ENCODE measurements at places on chromosomes 12 and 14.

GRCh38 chr14:85963486-85963885 is 433.5 kb downstream of the FLRT2 start:
- no peak overlapping the region for H3K27ac ChIP-seq
- H3K36me3 ChIP-seq: no peaks in the 10 kb centered on the region
- H3K4me1 ChIP-seq: 0 out of 2 replicates have a peak, but pooled peaks cover 3% of the 10 kb centered on the region
- no peak for DNase-seq
- H3K4me3 ChIP-seq: no peak overlapping the region

DNA sequence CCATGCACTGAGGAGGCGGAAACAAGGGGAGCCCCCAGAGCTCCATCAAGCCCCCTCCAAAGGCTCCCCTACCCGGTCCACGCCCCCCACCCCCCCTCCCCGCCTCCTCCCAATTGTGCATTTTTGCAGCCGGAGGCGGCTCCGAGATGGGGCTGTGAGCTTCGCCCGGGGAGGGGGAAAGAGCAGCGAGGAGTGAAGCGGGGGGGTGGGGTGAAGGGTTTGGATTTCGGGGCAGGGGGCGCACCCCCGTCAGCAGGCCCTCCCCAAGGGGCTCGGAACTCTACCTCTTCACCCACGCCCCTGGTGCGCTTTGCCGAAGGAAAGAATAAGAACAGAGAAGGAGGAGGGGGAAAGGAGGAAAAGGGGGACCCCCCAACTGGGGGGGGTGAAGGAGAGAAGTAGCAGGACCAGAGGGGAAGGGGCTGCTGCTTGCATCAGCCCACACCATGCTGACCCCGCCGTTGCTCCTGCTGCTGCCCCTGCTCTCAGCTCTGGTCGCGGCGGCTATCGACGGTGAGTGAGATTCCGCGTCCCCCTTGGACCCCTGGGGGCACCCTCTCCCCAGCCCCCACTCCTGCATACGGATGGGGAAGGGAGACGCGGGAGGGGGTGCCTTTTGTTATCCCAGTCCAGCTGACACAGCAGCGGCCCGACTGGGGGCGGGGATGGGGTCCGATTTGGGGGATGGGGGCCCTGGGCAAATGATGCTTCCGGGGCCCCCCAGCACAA is 400 bp downstream of the LRP1 start:
- peak overlapping the region; percentile 85 for H3K4me3 ChIP-seq
- DNase-seq: peak; percentile 65
- H3K4me1 ChIP-seq: peaks cover 57% of the 10 kb centered on the region
- peak overlapping the region; percentile 20 for H3K27ac ChIP-seq
- peaks cover 6% of the 10 kb centered on the region for H3K27me3 ChIP-seq

- no peak overlapping the region for H3K4me3 ChIP-seq
- no peaks in the 10 kb centered on the region for H3K36me3 ChIP-seq
- no peaks in the 10 kb centered on the region for H3K27me3 ChIP-seq
These were observed 25.0 kb downstream of the VCPKMT start for GRCh38 chr14:50091240-50091913.

- H3K27me3 ChIP-seq: no peaks in the 10 kb centered on the region
- peaks cover 3% of the 10 kb centered on the region for H3K4me1 ChIP-seq
- no peak for DNase-seq
- no peak overlapping the region for H3K27ac ChIP-seq
- H3K36me3 ChIP-seq: peaks cover 22% of the 10 kb centered on the region
These were observed 53.2 kb downstream of the DACT1 start for GRCh38 chr14:58690801-58691516.

DNA sequence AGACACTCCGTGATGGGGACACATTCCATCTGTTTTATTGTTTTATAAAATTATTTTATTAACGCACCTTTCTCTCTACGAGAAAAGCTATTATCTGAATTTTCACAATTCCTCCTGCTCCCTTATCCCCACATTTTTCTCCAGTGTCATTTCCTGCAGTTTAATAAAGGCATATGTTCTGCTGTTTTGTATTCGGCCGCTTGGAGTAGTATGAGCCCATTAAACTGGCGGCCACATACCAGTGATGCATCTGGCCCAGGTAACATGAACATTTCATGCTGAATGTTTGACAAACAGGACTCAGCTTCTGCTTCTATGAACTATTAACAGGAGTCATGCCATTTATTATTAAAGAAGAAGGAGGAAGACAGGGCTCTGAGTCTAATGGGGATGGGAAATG is 511.0 kb downstream of the TMEM121 start:
- H3K4me3 ChIP-seq: no peak overlapping the region
- no peak overlapping the region for H3K27ac ChIP-seq
- peaks cover 81% of the 10 kb centered on the region for H3K36me3 ChIP-seq
- H3K27me3 ChIP-seq: peaks cover 3% of the 10 kb centered on the region
- no peak for DNase-seq

- no peak overlapping the region for H3K4me3 ChIP-seq
- DNase-seq: no peak
- H3K27me3 ChIP-seq: peaks cover 15% of the 10 kb centered on the region
- H3K36me3 ChIP-seq: peaks cover 7% of the 10 kb centered on the region
These were observed 2.8 kb downstream of the FAM234B start for GRCh38 chr12:13046964-13047363.

- H3K27me3 ChIP-seq: no peaks in the 10 kb centered on the region
- H3K4me3 ChIP-seq: no peak overlapping the region
- no peaks in the 10 kb centered on the region for H3K36me3 ChIP-seq
- H3K4me1 ChIP-seq: peaks cover 3% of the 10 kb centered on the region
- H3K27ac ChIP-seq: no peak overlapping the region
These were observed 423.7 kb downstream of the TMTC2 start for GRCh38 chr12:83110424-83110823.

GRCh38 chr12:68623984-68624383 is 13.3 kb downstream of the RAP1B start:
- H3K27me3 ChIP-seq: no peaks in the 10 kb centered on the region
- no peak overlapping the region for H3K4me3 ChIP-seq
- peaks cover 37% of the 10 kb centered on the region for H3K36me3 ChIP-seq

DNA sequence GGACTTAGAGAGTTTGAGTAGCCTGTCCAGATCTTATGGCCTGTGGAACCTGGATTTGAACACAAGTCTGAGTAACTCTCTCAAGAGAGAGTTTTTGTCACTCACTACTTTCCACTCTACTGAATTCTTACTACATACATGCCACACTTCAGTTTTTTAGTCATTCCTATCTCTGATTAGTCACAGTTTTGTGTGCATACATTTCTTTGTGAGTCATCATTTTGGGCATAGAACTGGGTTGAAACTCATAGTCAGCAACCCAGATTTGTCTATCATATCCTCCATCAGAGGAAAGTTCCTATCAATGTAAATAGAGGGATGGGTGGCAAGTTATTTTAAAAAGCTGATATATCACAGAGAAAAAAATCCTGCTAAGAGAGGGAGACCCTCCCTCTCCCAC is 42.9 kb downstream of the FLRT2 start:
- no peak overlapping the region for H3K4me3 ChIP-seq
- H3K36me3 ChIP-seq: no peaks in the 10 kb centered on the region
- no peak overlapping the region for H3K27ac ChIP-seq

GRCh38 chr14:94407906-94408305 is 19.5 kb upstream of the SERPINA1 start:
- peaks cover 4% of the 10 kb centered on the region for H3K36me3 ChIP-seq
- H3K27me3 ChIP-seq: no peaks in the 10 kb centered on the region
- H3K27ac ChIP-seq: no peak overlapping the region
- DNase-seq: no peak
- peaks cover 23% of the 10 kb centered on the region for H3K4me1 ChIP-seq

DNA sequence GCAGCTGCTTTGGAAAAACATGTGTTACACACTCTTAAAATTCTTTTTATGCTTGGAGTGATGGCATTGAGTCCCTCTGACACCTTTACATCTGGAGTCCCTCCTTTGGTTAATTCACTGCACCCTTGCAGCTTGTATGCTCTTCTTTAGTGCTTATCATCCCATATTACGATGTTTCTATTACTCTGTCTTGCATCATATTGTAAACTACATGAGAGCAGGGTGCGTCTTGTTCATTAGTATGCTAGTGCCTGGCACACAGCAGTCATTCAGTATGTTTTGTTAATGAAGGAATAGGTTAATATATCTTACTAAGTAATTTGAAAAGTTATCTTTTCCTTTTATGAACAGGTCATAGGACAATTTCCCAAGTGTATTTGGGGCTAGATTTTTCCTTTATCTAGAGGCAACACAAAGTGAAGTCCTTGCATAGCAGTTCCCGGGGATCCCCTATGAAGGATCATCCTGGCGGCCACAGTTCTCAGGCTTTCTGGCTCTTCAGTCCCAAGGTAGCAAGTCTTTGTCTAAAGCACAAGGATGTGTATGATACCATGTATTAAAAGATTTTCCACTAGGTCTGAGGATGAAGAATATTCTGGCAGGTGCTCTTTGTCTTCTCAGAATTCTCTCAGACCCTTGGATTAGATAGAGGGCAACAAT is 363.8 kb downstream of the FUT8 start:
- H3K4me3 ChIP-seq: no peak overlapping the region
- H3K4me1 ChIP-seq: peaks cover 7% of the 10 kb centered on the region
- H3K36me3 ChIP-seq: no peaks in the 10 kb centered on the region
- H3K27me3 ChIP-seq: no peaks in the 10 kb centered on the region

- no peak overlapping the region for H3K4me3 ChIP-seq
- H3K27me3 ChIP-seq: no peaks in the 10 kb centered on the region
- DNase-seq: no peak
- H3K36me3 ChIP-seq: no peaks in the 10 kb centered on the region
These were observed 115.0 kb downstream of the ZFP36L1 start for GRCh38 chr14:68677901-68678300.

DNA sequence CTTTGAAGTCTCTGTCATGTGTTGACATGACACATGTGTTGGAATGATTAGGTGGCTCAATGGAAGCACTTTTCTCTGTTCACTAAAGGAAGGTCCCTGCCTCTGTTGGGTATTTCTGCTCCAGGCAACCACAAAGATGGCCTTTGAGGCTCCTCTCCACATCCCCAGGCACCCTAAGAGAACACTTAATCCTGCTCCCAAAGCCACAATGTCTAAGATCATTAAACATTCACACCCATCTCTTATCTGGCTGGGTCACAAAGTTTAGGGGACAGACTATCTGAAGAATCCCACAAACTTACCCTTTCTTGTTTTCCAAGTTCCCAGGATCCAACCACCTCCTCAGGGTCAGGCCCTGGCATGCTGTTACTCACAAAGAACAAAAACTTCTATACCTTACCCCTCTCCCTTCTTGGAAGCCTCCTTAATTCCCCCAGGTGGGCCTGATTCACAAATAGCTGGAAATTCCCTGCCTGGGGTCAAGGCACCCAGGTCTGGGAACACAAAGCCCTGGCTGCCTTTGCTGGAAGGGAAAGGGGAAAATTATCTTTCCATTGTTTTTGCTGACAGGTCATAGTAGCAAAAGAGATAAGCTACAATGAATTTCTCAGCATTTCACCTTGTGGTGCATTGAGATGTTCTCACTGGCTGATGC is 333.7 kb downstream of the PCNX1 start:
- H3K27ac ChIP-seq: no peak overlapping the region
- no peaks in the 10 kb centered on the region for H3K36me3 ChIP-seq
- H3K4me3 ChIP-seq: no peak overlapping the region
- DNase-seq: no peak
- H3K27me3 ChIP-seq: no peaks in the 10 kb centered on the region

DNA sequence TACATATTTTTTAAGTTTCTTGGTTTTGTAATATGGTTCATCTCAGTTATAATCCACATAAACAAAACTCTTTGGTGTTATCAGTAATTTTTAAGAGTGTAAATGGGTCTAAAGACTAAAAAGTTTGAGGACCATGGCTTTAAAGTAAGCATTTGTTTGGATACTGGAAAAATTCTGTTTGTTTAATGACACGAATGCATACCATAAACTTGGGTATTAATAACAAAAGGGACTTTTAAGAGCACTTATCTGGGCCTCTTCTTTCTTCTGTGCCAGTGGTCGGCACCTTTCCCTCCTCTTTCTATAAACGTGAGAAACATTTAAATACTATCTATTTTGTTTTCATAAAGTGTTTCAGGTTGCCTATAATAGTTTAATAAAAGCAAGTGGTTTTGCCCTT is 47.4 kb downstream of the SAMD4A start:
- no peak overlapping the region for H3K27ac ChIP-seq
- no peaks in the 10 kb centered on the region for H3K27me3 ChIP-seq
- no peak for DNase-seq
- H3K4me1 ChIP-seq: no peaks in the 10 kb centered on the region
- H3K36me3 ChIP-seq: no peaks in the 10 kb centered on the region

GRCh38 chr14:76434220-76434619 is 58.3 kb downstream of the ESRRB start:
- H3K36me3 ChIP-seq: no peaks in the 10 kb centered on the region
- H3K27ac ChIP-seq: no peak overlapping the region
- no peaks in the 10 kb centered on the region for H3K27me3 ChIP-seq

GRCh38 chr14:76977793-76978720 is 50.5 kb downstream of the IRF2BPL start:
- H3K4me1 ChIP-seq: peaks cover 19% of the 10 kb centered on the region
- H3K36me3 ChIP-seq: no peaks in the 10 kb centered on the region
- H3K4me3 ChIP-seq: no peak overlapping the region
- no peak overlapping the region for H3K27ac ChIP-seq
- no peak for DNase-seq

DNA sequence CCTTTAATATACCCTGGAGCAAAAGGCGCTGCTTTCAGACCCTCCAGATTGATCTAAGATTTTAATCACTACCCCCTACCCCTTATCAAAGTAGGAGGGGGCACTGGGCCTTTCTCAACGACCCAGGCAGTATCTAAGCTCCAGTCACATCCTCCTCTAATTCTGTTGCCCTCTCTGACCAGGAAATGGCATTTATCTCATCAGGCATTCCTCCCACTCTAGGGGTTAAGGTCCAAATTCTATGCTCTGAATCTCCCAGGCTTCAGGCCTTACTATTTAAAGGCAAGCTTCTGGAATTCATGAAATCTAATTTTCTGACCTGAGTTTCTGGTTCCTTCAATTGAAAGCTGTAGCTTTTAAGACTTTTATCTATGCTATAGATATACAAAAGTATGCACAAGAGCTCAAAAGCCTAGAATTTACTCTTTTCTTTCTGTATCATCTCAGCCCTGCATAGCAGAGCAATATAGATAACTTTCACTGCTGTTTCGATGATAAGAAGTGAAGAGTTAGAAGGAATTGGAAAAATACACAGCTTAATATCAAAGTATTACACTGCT is 622.9 kb downstream of the RPS29 start:
- no peak overlapping the region for H3K4me3 ChIP-seq
- H3K27me3 ChIP-seq: peaks cover 5% of the 10 kb centered on the region
- DNase-seq: no peak
- H3K4me1 ChIP-seq: no peaks in the 10 kb centered on the region
- H3K36me3 ChIP-seq: peaks cover 3% of the 10 kb centered on the region

DNA sequence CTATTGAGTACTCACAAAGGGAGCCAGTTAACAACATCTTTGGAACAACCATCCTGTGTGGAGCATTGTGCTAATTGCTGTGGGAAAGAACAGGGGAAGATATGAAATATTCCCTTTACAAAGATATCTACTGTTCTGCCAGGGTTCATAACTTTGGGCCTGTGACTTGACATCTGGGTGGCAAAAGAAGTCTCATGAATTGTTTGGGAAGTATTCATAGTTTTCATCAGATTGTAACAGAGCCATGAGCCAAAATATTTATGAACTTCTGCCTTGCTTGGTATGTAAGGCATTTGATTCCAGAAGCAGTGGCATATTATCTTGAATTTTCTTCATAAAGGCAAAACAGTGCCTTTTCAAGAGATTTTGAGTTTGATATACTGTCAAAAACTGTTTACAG is 816.2 kb downstream of the DIO2 start:
- peaks cover 12% of the 10 kb centered on the region for H3K4me1 ChIP-seq
- no peak for DNase-seq
- peaks cover 16% of the 10 kb centered on the region for H3K36me3 ChIP-seq
- H3K27me3 ChIP-seq: no peaks in the 10 kb centered on the region
- H3K4me3 ChIP-seq: no peak overlapping the region
